Activated CD4-positive, alpha-beta memory T cell treated with anti-CD3 and anti-CD28 coated beads for 36 hours (primary cell): ENCODE measurements at places on chromosomes 5 and 9.

GRCh38 chr5:59819806-59820205 is 73.7 kb downstream of the PDE4D start:
- no peaks in the 10 kb centered on the region for H3K36me3 ChIP-seq
- no peak for DNase-seq
- no peak overlapping the region for H3K4me3 ChIP-seq
- H3K27ac ChIP-seq = no peak overlapping the region

- H3K4me1 ChIP-seq = no peaks in the 10 kb centered on the region
- no peak overlapping the region for H3K27ac ChIP-seq
- no peak for DNase-seq
- no peaks in the 10 kb centered on the region for H3K27me3 ChIP-seq
- H3K4me3 ChIP-seq = no peak overlapping the region
Measured at GRCh38 chr9:105993921-105994715, 299.8 kb downstream of the TMEM38B start.

- H3K4me3 ChIP-seq = no peak overlapping the region
- no peak overlapping the region for H3K27ac ChIP-seq
- no peak for DNase-seq
- no peaks in the 10 kb centered on the region for H3K4me1 ChIP-seq
- no peaks in the 10 kb centered on the region for H3K36me3 ChIP-seq
Measured at GRCh38 chr9:130498298-130498917, 53.6 kb downstream of the ASS1 start.

DNA sequence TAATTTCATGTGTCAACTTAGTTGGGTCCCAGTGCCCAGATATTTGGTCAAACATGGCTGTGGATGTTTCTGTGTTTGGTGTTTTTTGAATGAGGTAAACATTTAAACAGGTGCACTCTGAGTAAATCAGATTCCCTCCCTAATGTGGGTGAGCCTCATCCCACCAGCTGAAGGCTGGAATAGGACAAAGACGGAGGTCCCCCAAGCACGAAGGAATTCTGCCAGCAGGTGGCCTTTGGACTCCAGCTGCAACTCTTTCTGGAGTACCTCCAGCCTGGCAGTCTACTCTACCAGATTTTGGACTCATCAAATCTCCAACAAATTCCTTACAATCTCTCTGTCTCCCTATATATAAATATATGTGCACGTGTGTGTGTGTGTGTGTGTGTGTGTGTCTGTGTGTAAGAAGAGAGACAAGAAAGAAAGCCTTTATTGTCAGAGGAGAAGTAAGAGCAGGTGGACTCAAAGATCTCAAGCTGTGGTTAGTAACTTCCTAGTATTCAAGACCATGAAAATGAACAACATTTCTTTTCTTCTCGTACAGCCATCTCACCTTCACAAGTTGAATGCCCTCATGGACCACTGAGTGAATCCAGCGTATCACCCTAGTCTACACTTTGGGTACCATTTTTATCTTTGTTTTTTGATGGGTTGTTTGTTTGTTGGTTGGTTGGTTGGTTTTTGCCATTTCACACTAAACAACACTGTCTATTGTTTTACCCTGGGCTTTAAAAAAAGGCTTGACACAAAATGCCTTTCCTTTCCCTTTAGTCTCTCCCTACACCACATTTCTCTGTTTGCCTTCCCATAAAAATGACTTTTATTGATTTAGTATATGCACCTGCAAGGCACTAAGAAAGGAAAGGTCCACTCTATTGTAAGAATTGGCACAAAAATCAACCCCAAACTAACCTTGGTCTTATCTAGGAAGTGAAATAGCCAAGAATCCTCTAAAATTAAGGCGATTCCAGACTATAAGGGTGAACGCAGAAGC is 118.7 kb downstream of the TENT4A start:
- H3K27me3 ChIP-seq = peaks cover 11% of the 10 kb centered on the region
- DNase-seq = no peak
- no peak overlapping the region for H3K4me3 ChIP-seq
- H3K36me3 ChIP-seq = no peaks in the 10 kb centered on the region

DNA sequence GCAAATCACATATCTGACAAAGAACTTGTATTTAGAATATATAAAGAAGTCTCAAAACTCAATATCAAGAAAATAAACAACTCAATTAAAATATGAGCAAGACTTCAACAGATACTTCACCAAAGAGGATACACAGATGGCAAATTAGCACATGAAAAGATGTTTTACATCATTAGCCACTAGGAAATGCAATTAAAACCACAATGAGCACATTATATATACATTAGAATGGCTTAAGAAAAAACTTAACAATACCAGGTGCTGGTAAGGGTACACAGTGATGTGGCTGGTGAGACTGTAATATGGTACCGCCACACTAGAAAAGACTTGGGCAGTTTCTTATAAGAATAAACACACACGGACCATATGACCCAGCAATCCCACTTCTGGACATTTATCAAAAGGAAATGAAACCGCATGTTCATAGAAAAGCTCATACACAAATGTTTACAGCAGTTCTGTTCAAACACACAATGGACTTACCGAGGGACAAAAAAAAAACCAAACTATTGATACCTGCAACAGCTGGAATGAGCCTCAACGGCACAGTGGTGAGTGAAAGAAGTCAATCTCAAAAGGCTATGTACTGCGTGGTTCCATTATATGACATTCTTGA is 27.6 kb downstream of the SEMA4D start:
- no peaks in the 10 kb centered on the region for H3K27me3 ChIP-seq
- peak overlapping the region; percentile 88 for H3K27ac ChIP-seq
- H3K4me1 ChIP-seq = peaks cover 90% of the 10 kb centered on the region
- H3K4me3 ChIP-seq = peak overlapping the region; percentile 22
- peaks cover 66% of the 10 kb centered on the region for H3K36me3 ChIP-seq
- DNase-seq = no peak

DNA sequence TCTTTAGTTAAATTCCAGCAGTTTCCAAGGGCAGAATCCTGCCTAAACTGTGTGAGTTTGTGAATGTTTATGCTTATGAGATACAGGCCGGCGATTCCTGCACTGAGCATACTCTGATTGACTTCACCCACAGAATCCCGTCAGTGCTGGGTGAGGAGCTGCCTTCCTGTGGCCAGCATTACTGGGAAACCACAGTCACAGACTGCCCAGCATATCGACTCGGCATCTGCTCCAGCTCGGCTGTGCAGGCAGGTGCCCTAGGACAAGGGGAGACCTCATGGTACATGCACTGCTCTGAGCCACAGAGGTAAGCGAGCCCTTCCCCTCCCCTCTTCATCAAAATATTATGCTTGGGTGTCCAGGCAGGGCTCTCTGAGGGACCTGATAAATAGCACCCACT is 103.7 kb downstream of the CMYA5 start:
- H3K27ac ChIP-seq = no peak overlapping the region
- no peak for DNase-seq
- H3K4me1 ChIP-seq = no peaks in the 10 kb centered on the region
- H3K4me3 ChIP-seq = no peak overlapping the region

DNA sequence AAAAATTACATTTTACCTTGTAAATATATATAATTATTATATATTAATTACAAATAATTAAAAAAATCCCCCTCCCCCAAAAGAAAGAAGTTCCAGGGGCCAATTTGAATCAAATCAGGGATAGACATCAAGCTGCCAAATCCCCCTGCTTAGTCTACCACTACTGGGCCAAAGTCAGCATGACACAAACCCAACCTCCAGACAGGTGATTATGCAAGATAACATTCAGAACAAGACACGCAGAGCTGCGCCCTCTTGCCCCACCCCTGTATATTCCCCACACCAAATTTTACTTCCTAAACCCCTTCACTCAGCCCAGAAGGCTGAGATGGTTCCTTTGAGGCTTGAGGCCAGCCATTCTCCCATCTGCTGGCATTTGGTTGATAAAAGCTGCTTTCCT is 2059.1 kb upstream of the CDH6 start:
- H3K27ac ChIP-seq = no peak overlapping the region
- H3K4me1 ChIP-seq = no peaks in the 10 kb centered on the region
- no peak for DNase-seq

DNA sequence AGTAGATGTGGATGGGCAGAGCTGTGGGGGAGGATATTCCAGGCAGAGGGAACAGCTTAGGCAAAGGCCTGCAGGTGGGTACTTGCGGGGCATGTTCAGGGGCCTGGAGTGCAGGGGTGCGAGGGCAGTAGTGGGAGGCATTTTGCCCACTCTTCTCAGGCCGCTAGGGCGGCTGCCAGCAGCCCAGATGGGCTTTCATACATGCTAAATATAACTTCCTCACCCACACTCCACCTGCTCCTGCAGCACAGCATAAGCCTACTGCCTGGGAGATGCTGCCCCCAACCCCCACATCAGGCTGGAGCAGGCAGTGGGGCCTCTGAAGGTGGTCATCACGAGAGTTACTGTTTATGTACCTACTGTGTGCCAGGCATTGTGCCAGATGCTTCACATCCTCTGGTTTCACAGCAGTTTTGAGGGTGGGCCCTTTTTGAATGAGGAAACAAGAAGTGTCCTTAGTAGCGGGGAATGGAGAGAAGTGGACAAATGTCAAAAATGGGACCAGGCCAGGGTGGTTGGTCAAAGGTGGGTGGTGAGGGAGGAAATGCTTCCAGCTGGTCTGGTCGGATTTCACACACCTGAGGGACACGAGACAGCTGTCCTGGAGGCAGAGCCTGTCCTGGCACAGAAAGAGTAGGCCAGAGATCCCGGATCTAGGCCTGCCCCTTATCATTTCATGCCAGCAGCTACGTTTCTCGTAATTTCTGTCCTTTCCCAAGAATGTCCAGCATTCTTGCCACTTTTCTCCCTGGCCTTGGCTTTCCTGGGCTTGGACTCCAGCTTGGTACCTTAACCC is 12.1 kb downstream of the RGS14 start:
- no peaks in the 10 kb centered on the region for H3K27me3 ChIP-seq
- peak overlapping the region; percentile 70 for H3K27ac ChIP-seq
- peaks cover 70% of the 10 kb centered on the region for H3K4me1 ChIP-seq
- no peak overlapping the region for H3K4me3 ChIP-seq
- H3K36me3 ChIP-seq = peaks cover 35% of the 10 kb centered on the region
- DNase-seq = no peak

- no peak overlapping the region for H3K27ac ChIP-seq
- no peak for DNase-seq
- H3K27me3 ChIP-seq = no peaks in the 10 kb centered on the region
- H3K4me1 ChIP-seq = no peaks in the 10 kb centered on the region
Measured at GRCh38 chr5:1056611-1057484, 48.2 kb downstream of the NKD2 start.

- no peak for DNase-seq
- no peak overlapping the region for H3K4me3 ChIP-seq
- H3K27me3 ChIP-seq = peaks cover 1% of the 10 kb centered on the region
- H3K4me1 ChIP-seq = peaks cover 28% of the 10 kb centered on the region
- peak overlapping the region; percentile 66 for H3K27ac ChIP-seq
Measured at GRCh38 chr9:114486205-114486963, 18.9 kb downstream of the WHRN start.

DNA sequence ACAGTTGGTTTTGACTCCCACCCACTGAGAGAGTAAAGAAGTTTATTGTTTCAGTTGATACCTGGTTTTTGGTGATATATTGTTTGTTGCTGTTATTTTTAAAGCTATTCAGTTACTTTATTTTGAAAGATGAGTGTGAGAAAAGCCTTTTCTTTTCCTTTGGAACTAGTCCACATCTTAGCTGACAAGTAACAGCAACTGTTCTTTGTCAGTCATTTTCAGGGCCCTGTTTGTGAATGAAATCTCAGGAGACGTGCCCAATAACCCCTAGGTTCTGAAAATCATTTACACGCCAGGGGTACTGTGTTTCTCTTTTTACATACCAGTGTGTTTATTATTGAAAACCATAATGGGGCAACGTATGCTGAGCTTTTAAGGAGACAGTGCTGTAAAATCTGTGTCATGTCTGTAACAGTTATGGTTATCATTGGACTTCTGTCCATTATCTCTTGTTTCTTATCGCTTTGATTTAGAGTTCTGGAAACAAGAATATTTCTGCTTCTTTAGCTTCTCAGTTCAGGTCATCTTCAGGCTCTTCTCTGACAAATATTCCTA is 75.0 kb downstream of the LIX1 start:
- H3K4me3 ChIP-seq = no peak overlapping the region
- H3K4me1 ChIP-seq = no peaks in the 10 kb centered on the region
- no peaks in the 10 kb centered on the region for H3K36me3 ChIP-seq
- no peaks in the 10 kb centered on the region for H3K27me3 ChIP-seq
- no peak for DNase-seq
- H3K27ac ChIP-seq = no peak overlapping the region

- no peak overlapping the region for H3K27ac ChIP-seq
- H3K4me3 ChIP-seq = no peak overlapping the region
- no peaks in the 10 kb centered on the region for H3K4me1 ChIP-seq
- DNase-seq = no peak
Measured at GRCh38 chr5:3201941-3202340, 393.7 kb upstream of the IRX1 start.

DNA sequence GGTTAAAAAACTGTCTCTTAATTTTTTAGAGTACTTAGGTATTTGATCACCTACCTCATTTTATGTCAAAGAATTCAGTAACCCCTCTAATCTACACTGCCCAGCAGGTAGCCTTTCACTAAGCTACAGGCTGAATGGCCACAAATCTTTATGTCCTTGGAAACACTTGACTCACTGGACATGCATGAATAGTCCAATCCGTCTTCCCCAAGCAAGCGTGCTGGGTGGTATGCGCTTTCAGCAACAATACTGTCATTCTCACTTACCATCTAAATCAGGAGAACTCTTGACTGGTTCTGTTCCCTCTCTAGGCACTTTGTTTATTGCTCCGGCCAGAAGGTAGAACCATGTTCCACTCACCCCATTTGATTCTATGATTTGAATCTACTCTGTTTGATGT is 73.1 kb downstream of the TRPM3 start:
- H3K4me1 ChIP-seq = no peaks in the 10 kb centered on the region
- DNase-seq = no peak
- H3K4me3 ChIP-seq = no peak overlapping the region
- no peak overlapping the region for H3K27ac ChIP-seq
- H3K27me3 ChIP-seq = no peaks in the 10 kb centered on the region

GRCh38 chr9:137168904-137169856 is 671 bp downstream of the LRRC26 start:
- no peaks in the 10 kb centered on the region for H3K36me3 ChIP-seq
- no peak overlapping the region for H3K4me3 ChIP-seq
- H3K27me3 ChIP-seq = peaks cover 34% of the 10 kb centered on the region

DNA sequence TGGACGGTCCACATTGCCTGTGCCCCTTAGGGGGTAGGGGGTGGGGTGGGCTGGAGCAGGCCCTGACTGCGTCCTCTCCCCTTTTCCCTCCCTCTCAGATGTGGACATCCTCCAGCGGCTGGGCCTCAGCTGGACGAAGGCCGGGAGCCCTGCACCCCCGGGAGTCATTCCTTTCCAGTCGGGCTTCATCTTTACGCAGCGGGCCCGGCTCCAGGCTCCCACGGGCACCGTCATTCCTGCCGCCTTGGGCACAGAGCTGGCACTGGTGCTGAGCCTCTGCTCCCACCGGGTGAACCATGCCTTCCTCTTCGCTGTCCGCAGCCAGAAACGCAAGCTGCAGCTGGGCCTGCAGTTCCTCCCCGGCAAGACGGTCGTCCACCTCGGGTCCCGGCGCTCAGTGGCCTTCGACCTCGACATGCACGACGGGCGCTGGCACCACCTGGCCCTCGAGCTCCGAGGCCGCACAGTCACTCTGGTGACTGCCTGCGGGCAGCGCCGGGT is 12.3 kb downstream of the COL27A1 start:
- H3K4me3 ChIP-seq = no peak overlapping the region
- no peaks in the 10 kb centered on the region for H3K36me3 ChIP-seq
